ENCODE measurements at places on chromosomes 7 and 10.
A peak's percentile ranks its signal among the peaks of the same experiment; 100 is the strongest.

GRCh38 chr7:80154656-80155333 lies 20.2 kb downstream of the GNAI1 start:
- peak; percentile 50 for DNase-seq

GRCh38 chr7:151453326-151453791 lies 13.4 kb upstream of the CRYGN start:
- DNase-seq: no peak

DNA sequence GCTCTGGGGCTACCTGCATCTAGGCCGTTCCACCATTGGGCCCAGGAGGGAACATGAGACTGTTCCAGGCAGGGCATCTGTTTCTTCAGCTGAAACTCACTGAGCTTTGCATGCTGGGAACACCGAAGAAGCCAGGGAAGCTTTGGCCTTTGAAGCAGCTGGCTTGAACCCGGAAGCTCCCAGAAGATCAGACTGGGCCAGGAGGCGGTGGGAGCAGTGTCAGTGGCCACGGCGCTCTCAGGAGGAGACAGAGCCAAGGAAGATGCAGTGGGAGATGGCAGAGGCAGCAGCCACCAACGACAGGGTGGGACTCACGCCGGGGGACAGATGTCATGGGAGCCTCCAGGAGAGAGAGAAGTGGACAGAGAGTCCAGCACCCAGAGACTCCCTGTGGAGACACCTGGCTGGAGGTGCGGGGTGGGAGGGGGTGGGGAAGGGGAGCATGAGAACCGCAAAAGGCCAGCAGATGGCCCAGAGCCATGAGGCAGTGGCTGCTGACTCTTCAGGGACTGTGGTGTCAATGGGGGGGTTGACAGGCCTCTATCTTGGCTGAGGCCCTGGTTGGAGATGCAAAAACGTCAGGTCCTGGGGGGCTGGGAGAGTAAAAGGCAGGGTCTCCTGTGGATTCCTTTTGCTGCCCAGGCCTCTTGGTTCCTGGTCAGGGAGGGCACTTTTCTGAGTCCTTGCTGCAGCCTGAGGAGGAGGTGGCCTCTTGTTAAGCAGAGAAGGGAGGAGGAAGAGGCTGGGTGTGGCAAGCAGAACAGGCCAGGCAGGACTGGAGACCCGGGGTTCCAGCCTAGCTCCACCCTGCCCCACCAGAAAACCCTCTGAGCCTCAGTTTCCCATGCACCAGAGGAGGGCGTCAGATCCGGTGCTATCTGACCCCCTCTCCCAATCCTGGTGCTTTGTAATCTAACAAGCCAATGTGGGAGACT lies 6.3 kb upstream of the AQP1 start:
- DNase-seq: no peak

GRCh38 chr10:99912041-99912440 lies 97.7 kb downstream of the DNMBP start:
- DNase-seq: no peak

GRCh38 chr7:39621261-39621660 lies 2.1 kb upstream of the RALA start:
- DNase-seq: peak; percentile 94

DNA sequence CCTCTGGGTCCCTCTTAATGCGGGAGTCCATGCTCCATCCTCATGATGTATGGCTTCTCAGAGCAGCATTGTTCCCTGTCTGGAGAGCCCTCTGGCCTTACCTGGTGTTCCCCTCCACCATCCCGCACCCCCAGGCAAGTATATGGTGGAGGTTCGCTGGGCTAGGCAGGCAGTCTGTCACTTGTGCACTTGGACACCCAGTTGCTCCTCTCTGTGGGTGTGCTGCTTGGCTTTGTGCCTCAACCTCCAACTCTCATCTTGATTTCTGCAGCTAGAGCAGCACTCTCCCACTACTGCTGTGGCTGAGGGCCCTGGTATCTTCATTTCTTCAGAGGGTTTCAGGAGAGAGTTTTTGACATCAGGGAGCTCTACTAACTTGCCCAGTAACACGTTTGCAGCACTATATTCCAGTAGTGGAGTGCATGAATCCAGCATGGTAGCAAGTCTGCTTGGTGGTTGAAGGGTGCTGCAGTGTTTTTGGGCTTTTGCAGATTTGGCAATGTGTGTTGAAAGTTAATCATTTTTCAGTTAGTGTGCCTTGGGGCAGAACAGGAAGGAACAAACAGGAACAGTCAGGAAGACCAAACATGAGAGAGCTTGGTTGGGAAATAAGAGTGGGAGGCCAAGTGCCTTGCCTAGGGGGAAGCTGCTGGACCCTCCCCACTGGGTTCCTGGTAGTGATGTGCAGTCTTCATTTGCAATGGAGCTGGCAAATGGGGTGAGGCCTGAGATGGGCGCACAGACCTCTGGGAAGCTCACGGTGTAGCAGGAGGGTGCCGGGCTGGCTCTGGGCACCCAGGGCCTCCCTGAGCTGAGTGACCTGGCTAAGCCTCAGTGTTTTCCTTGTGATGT lies 37.4 kb downstream of the TSPAN14 start:
- DNase-seq: no peak

Measured in fibroblast of skin of scalp (primary cell).